ENCODE measurements at places on chromosomes 7 and 10.

DNA sequence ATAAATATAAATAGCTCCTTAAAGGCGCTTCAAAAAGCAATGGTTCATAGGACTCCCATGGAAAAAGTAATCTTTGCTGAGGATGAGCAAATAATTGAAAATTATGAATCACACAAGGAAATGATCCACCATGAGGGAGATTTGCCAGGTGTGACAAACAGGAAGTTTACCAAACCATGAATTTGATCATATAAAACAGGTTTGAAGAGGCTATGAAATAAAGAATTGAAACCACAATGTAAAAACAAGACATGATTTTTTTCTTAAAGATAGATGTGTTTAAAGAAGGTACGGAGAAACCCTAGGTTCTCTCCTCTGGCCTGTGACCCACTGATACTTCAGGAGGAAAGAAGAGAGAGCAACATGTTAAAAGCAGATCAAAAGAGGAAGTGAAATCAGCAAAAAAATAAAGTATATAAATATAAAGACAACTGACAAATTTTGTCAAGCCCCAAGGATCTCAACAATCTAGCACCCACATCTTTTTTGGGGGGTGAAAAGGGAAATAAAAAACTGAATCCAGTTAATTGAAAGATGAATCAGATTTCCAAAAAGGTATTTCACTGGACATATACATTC, 111.3 kb upstream of the ASAH2 start:
- no peak for DNase-seq

DNA sequence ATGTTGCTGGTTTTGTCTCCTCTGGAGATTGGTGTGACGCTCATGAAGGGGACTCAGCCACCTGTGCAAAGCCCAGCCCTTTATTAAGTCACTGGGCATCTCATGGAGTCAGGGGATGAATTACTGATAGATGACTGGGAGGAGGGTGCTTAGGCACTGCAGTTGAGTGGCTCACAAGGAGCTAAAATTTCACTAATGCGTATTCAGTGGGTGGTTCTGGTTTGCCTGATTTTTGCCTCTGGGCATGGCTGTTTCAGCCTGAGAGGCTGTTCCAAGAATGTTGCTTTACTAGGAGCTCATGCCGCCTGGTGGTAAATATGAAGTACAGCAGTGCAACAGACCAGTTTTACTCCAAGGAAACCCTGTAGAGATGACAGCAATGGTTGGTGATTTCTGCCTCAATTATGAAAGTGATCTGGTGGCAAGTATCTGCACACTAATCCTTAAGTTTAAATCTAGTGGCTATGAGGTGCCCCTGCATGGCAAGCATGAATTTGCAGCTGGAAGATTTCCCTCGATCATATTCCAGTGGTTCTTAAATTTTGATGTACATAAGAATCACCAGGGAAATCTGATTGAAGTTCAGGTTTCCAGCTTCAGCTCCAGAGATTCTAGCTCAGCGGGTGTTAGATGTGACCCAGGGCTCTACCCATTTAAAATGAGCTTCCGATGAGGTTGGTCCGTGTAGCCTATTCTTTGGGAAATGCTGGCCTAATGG, 19.9 kb downstream of the ACTA2 start:
- DNase-seq = no peak

DNA sequence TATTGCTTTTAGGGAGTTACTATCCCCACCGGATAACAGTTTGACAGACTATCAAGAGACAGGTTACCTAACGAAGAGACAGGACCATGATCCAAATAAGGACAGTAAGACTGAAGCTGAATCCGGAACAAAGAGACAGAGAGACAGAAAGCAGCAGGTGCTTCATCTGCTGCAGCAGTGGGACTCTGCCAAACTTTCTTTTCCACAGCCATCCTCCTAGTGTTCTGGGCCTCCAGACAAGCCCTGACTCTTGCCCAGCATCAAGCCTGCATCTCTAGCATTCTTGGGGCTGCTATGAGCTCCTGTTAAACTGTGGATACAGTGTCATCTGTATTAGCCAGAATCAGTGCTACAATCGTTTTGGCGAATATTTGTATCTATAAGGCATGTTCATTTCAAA, 761.7 kb downstream of the GRID1 start:
- no peak for DNase-seq

DNA sequence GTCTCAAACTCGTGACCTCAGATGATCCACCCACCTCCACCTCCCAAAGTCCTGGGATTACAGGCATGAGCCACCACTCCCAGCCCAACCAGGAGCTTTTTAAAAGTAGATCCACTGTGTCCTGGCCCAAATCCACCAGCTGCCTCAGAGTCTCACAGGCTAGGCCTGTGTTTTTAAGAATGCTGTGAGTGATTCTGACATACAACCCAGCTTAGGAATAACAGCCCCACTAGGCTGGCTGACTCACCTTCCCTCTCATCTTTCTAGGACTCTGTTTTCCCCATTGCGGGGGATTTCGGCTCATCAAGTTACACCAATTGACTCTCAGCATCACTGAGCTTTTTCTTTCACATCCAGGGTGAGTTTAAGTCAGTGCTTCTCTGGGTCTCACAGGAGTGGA, 207.6 kb downstream of the SKIDA1 start:
- DNase-seq = no peak

GRCh38 chr10:111261081-111261615, 184.3 kb downstream of the ADRA2A start:
- no peak for DNase-seq

DNA sequence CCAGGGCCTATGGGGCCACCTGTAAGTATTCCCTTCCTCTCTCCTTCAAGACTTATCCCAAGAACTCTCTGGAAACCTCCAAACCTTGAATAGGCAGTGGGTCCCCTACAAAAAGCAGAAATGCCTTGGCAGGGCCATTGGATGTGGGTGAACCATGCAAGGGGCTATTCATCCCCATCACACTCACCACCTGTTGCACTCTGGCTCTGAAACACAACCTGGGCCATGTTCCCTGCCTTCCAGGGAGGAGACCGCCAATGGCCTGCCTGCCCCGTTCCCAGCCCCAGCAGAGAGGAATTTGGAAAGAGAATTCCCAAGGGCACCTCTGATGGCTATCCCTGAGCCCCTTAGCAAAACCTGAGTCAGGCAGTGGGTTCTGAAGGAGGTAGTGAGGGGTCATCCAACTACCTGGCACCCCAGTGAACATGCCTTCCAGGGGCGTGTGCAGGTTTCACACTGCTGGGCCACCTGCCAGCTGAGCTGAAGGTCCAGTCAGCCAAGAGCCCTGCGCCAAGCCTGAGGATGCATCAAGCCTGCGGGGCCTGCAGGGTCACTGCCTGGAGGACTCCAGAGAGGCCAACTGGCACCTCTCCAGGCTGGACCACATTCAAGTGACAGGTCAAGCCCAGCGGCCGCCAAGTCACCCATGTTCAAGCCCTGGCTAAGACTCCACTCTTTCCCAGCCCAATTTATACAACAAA, 101.3 kb downstream of the COL13A1 start:
- no peak for DNase-seq

DNA sequence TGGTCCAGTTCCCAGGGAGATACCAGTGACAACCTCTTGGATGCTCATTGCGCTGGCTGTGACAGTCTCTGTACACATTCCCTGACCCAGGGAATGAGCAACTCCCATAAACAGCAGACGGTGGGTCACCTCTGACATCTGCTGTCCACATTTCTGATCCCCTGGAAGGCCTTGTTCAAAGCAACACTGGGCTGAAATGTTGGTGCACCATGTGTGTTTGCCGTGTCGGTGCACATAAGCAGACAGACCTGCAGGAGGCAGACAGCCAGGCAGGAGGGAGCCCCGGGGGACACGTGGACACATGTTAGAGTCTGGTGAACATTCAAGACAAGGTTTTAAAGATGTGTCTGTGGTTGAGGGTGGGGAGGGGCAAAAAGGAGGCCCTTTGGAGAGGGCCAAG, 254.9 kb downstream of the PLXNA4 start:
- DNase-seq = no peak

GRCh38 chr10:34010891-34011290, 676.4 kb upstream of the NRP1 start:
- DNase-seq = no peak

- DNase-seq = no peak
Observed at GRCh38 chr7:4331711-4332110, 350.4 kb upstream of the FOXK1 start.

GRCh38 chr10:106740071-106740470, 424.4 kb downstream of the SORCS1 start:
- no peak for DNase-seq

GRCh38 chr10:21083861-21084260, 186.8 kb upstream of the NEBL start:
- no peak for DNase-seq
